ENCODE measurements at places on chromosomes 7 and 10.

DNA sequence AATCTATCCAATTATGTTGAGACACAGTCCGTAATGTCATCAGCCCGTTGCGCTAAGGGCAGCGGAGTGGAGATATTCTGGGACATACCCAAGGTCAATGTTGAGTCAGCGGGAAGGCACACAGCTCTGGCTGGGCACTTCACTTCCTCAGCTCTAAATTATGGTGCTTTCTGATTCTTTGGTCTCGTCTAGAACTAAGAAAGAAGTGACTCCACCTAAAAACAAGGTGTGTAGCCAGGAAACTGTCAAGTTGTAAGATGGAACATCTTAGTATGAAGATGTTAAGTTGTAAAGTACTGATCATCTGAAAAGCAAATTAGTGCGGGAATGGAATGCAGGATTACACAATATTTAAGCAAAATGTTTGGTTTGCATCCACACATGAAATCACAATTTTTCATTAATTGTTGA lies 43.1 kb downstream of the BAIAP2L1 start:
- no peak for DNase-seq

- DNase-seq, result no peak
These were observed 10.9 kb upstream of the INPP5A start for GRCh38 chr10:132526676-132527075.

- DNase-seq, result no peak
These were observed 38.8 kb downstream of the PROSER2 start for GRCh38 chr10:11861811-11862428.

DNA sequence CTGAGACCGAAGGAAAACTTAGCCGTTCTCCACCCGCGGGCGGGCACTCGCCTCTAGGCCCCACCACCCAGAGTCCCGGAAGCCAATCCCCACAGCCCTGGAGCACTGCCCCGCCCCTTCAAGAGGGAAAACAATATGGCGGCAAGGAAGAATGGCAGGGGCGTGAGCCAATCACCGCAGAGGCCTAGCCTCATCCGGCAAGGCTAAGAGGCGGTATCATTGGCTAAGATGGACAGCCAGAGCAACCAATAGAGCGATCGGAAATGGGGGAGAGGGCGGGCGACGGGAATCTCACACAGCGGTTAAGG lies 529 bp downstream of the ACTR1A start:
- peak; percentile 96 for DNase-seq

- no peak for DNase-seq
These were observed 43.7 kb upstream of the BPGM start for GRCh38 chr7:134602881-134603451.

GRCh38 chr10:124043310-124044142 lies 49.9 kb downstream of the CHST15 start:
- DNase-seq, result no peak

- DNase-seq, result no peak
These were observed 66.7 kb upstream of the IL6 start for GRCh38 chr7:22660293-22660692.

- DNase-seq, result no peak
These were observed 21.5 kb downstream of the DNAJC9 start for GRCh38 chr10:73225518-73225917.

- no peak for DNase-seq
These were observed 6.9 kb downstream of the ADAP1 start for GRCh38 chr7:947391-948210.

GRCh38 chr10:27252267-27253000 lies 11.8 kb upstream of the ACBD5 start:
- no peak for DNase-seq

DNA sequence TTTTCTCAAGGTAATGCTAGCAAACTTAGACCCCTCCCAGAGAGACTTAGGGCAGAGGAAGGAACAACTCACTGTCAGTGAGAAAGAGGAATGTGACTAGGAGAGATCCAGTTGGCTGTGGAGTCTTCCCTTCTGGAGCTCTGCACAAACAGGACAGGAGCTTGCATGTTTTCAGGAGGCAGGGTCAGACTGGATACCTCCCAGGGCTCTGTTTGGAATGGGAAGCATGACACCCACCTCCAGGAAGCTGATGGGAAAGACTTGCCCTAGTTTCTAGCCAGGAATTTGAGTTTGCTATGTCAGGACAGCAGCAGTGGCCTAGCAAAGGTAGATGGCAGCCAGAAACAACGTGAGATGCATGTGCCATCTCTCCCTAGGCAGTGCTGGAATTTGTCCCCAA lies 40.6 kb downstream of the GHRHR start:
- DNase-seq, result no peak

GRCh38 chr10:34524369-34525091 lies 290.6 kb downstream of the PARD3 start:
- DNase-seq, result no peak

DNA sequence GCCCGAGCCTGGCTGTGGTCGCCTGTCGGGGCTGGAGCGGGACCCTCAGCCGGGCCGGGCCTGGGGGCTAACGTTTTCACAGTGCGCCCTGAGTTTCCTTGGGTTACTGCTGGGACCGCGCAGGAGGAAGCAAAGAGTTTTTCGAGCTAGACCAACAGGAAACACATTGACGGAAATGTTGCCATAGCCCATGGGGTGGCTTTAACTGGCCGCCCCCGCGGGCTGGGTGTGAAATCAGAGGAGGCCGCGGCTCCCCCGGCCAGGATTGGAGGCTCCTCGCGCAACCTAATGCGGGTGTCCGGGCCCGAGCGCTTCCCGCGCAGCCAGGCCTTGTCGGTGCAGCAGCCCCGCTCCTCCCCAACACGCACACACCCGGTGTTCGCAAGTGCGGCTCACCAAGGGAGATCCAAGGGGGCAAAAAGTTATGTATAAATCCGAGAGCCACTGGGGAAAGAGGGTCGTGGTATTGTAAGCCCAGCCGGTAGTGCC lies 1.9 kb downstream of the HHEX start:
- DNase-seq, result no peak

GRCh38 chr7:43942997-43943396 lies 16.8 kb downstream of the UBE2D4 start:
- no peak for DNase-seq

DNA sequence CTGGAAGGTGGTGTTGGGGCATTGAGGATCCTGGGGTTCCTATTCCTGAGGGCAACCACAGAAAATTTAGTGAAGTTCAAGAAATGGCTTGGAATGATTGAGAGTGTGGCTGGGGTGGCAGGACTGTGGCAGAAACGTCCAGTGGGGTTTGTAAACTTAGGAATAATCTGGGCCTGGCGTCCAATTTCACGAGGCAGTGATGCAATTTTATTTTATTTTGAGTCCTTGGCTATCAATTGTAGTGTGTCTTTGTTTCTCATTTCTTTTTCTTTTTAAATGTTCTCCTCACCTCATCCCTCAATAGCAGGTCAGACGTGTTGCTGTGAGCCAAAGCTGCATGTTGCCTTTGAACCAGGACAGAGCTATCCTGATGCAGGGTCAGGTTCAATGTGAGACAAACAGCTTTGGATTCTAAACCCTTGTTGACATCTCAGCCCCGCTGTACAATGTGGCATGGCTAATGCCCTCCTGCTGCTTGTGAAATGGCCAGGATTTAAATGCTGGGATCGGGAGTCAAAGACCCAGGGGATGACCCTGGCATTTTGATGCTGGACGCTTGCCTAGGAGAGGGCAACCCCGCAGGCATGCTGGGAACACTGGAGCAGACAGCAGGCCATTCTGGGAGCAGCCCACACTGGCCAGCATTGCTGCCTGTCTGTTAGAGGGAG lies 64.8 kb downstream of the RBM20 start:
- no peak for DNase-seq

GRCh38 chr10:5064656-5065055 lies 29.6 kb upstream of the AKR1C3 start:
- no peak for DNase-seq

GRCh38 chr10:123651421-123652047 lies 14.6 kb upstream of the GPR26 start:
- no peak for DNase-seq

DNA sequence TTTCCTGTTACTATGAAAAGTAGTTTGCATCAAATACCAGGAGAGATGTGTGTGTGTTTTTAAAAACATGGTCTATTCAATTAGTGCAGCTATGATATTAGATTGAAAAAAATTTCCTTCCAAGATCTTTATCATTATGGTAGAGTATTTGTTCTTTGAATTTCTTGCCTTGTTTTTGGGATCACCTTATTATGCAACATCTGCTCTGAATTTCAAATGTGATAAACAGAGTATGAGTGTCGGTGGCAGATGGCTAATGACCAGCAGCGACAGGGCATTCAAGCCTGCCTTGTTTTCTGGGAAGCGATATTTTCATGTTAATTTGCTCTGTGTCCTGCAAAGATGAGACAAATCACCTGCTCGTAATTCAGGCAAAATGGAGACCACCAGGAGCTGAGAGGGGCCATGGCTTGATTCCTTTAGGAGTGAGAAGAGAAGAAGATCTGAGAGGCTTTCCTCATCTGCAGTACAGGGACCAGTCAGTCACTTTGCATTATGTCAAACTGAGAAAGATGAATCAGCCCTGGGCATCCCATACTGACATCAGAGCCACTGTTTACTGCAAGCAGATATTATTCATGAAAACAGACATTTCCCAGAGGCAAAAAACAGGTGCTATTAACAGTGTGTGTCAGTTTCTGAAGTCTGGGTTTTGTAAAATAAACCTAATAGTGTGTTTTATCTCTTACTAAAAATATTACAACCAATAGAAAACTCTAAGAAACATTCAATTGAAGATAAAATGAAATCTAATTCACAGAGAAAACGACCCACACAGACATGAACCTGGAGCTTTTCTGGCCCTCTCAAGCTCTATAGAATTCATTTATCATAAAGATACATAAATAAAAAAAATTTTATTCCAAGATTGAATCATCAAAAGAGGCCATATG lies 67.6 kb downstream of the CDK6 start:
- DNase-seq, result peak; percentile 62

GRCh38 chr7:108232076-108232475 lies 101.9 kb upstream of the LAMB4 start:
- no peak for DNase-seq

DNA sequence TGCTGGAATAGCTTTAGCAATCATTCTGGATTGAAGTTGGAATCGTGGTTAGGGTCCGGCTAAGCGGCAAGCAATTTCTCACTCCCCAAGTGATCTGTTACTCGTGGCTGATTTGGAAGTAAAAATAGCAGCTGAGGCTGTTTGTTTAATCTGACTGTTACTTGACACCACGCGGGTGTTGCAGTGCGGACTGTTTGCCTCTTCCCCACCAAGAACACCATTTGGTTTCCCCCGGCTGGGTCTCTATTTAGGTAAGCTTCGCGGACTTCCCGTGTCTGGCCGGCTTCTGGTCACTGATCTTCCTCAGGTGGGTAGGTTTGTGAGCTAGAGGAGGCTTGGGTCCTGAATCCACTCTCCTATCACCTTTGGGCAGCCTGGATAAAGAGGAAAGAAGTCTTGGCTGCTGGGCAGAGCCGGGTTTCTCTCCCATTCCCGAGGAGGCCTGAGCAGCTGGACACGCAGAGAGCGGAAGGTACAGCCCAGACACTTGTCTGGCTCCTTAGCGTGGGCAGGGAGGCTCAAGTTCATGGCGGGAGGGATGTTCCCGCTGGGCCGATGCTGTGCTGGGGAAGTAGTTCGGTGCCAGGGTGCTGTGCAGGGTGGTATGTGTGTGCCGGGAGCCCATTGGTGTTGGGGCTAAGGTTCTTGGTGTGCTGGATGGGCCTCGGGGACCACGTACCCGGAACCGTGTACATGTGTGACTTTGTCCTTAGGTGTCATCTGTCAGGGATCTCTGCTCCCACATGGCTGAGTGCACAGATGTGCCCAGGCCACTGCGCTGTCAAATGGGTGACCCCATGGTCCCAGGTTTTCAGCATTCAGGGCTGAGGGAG lies at the start of gene C10orf71:
Gene C10orf71 (plus strand): TSS at position 188 of the 833 bp plus-strand sequence. CDS start 23,376 bp downstream, outside the sequence.
- peak; percentile 7 for DNase-seq

- no peak for DNase-seq
These were observed 42.0 kb upstream of the BRAF start for GRCh38 chr7:140966561-140967233.

DNA sequence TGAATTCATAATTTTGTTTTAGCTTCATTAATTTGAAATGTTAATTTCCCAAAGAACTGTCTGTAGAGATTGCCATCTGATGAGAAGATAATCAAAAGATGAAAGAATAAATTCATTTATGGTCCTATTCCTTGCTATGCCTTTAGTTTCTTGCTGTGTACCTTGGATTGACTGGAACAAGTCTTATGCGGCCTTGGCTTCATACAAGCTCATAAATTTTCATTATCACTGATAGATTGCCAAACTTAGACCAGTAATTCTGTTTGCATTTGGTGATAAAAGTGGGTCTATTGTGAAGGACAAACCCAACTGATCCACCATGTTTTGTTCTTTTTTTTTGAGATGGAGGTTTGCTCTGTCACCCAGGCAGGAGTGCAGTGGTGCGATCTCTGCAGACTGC lies 48.2 kb downstream of the ARID5B start:
- no peak for DNase-seq

- DNase-seq, result no peak
These were observed 17.4 kb upstream of the CYP3A7 start for GRCh38 chr7:99752356-99752755.

GRCh38 chr7:156232931-156233705 lies 407.5 kb upstream of the RNF32 start:
- no peak for DNase-seq

GRCh38 chr10:48574817-48575380 lies 30.0 kb downstream of the ARHGAP22 start:
- DNase-seq, result no peak

DNA sequence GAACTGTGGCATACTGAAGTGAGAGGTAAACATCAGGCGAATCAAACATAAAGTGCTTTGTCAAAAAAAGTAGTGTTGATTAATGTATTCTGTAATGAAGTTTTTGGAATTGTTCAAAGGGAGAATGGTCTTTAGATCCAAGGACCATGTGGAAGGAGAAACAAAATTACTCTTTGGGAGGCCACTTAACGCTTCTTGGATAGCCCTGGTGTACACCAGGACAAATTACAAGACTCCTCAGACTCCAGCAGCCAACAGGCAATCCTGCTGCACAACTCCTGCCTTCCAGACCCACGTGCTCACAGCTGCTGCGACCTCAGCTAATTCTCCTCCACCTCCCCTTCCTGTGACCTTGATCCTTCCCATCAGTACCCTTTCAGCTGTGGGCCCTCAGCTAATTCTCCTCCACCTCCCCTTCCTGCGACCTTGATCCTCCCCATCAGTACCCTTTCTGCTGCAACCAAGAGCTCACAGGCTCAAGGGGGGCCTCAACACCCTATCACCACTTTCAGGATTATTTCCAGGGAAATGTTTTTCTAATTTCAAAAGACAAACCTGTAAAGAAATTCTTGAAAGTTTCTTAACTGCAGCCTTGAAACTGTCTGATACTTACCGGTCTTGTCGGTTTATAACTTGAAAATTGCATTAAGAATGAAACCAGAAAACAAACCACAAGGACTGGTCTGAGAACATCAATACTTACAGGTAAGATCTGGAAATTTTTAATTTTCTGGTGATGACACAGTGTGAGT lies 29.7 kb upstream of the DDC start:
- DNase-seq, result no peak

Data from NCI-H748 treated with DMSO at 0.1 percent for 48 hours (cell line).